Fibroblast of mammary gland (primary cell): ENCODE measurements at places on chromosomes 11 and 22.
A peak's percentile ranks its signal among the peaks of the same experiment; 100 is the strongest.

GRCh38 chr22:31566484-31566883 lies 70.1 kb downstream of the SFI1 start:
- no peak for DNase-seq

DNA sequence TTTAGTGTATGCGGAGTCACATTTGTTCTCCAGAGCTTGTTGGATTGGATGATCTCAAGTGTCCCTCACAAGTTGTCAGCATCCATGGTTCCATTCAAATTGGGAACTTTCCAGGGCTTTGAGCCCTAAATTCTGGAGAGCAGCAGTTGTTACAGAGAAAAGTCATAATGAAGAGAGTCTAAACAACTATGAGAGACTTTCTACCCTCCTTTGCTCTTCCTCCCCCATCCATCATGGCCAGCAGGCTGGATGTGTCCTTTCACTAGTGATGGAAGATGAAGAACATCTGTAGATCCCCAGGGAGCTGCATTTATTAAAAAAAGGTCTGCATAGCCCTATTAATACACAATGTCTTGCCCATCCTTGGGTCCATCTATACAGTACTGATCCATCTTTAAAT lies 129.6 kb upstream of the TIMP3 start:
- DNase-seq: no peak

DNA sequence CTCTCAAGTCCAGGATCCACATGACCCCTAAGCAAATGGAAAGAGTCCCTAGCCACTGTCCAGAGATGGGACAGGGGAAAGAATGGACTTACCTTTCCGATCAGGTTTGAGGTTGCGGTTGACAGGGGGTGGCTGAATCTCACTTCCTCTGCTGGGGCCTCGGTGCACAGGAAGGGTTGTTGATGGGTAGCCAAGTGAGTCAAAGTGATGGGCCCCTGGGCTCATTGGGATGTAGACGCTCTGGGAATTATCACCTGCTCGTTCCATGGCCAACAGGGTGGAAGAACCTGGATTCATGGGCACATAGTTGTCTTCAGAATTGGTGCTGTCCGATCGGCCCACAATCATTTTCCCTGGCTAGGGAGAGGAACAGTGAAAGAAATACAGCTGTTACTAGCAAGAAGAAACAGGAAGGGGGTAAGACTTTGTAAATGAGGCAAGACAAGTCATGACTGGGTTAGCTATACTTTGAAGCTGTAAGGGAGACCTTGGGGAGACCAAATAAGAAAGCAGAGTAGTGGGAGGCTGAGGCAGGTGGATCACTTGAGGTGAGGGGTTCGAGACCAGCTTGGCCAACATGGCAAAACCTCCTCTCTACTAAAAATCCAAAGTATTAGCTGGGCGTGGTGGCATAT lies 34.7 kb downstream of the USP35 start:
- no peak for DNase-seq

GRCh38 chr11:87125257-87125656 lies 87.5 kb downstream of the TMEM135 start:
- peak; percentile 67 for DNase-seq

- no peak for DNase-seq
These were observed 492 bp upstream of the LUZP2 start for GRCh38 chr11:24496386-24496735.

DNA sequence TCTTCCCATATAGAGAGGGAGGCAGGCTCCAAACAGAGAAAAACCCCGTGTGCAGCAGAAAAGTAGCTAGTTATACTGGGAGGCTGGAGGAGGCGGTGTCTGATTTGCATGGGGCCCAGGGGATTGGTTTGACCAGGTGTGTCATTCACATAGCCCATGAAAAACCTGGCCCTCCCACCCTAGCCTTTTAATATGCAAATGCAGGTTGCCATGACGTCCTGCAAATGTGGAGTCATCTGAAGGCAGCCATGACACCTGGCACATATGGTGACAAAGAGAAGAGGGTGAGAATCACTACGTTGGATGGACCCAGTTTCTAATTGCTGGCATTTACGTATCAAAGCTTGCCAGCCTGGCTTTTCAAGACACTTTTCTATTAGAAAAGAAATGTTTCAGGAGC lies 57.8 kb downstream of the FAM181B start:
- no peak for DNase-seq
